ENCODE measurements at places on chromosomes 3 and 15.

DNA sequence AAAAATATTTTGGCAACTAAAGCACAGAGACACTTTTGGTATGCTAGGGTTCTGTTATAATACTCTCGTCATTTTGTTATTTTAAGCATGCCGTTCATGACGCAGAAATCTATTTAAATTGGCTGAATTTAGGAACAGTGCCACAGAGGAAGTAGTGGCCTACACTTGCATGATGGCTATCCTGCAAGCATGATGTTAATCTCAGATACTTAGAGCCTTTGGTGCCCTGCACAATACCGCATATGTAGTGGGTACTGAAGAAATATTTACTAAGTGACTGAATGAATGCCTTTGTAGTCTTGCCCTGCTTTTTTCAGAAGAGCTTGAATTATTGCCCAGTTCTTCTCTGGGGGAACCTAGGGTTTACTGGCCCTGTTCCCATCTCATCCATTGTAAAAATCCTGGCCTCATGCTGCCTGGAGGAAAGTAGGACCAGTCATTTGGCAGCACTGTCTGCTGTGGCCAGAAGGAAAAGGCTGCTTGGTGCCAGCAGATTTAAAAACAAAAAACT, 79.0 kb downstream of the SERPINI1 start:
- DNase-seq: no peak

GRCh38 chr3:56800130-56800831, 1.5 kb downstream of the ARHGEF3 start:
- DNase-seq: no peak

DNA sequence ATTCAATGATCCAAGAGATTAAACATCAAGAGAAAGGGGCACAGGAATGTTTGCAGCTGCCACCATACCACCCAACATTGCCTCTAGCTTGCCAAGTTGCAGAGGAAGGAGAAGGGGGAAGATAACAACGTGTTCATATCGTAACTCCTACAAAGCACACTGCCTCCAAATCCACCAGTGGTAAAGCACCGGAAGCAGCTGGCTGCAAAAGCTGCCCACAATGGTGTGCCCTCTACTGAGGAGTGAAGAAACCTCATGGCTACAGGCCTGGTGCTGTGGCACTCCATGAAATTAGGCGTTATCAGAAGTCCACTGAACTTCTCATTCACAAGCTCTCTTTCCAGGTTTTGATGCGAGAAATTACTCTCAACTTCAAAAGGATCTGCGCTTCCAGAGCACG, 263.9 kb upstream of the STT3B start:
- peak; percentile 49 for DNase-seq

GRCh38 chr3:130973406-130973805, 53.2 kb downstream of the ASTE1 start:
- DNase-seq: no peak

DNA sequence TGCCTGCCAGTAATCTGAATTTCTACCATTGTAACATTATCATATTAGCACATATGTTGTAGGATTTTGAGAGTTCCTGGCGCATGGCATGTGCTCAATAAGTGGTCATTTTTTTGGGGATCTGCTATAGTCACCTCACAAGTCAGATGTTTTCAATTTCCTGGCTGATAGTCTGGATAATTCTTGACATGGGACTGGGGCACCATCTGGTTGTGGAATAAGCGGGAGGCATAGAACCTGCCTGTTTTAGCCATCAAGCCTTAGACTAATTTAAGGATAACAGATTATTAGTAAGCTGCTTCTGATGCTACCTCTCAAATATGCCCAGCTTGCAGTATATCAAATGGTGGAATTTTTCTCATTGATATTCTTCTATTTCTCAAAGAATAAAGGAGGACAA, 39.1 kb downstream of the GASK1A start:
- no peak for DNase-seq

DNA sequence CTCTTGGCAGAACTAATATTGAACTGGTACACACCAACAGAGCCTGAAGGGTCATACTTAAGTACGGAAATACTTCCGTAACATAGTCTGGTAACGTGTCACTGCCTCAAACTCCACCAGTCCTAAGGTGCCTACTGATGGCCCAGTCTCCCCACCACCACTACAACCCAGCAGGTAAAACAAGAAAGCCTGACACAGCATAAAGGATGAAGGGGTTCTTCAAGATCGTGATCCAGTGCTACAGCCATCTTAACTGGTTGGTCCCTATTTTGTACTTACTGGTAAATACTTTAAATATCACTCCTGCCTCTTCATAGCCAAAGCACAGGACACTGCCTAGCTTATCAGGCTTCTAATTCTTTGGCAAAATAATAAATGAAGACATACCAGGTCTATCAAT, 46.5 kb downstream of the PEAK1 start:
- DNase-seq: no peak

GRCh38 chr15:81029414-81030300, 28.9 kb downstream of the TLNRD1 start:
- DNase-seq: no peak

GRCh38 chr15:95174301-95175259, 943.2 kb downstream of the MCTP2 start:
- DNase-seq: no peak

GRCh38 chr3:85050821-85051220, 92.0 kb downstream of the CADM2 start:
- DNase-seq: no peak
